Right ventricle myocardium superior (tissue), 1 donor: ENCODE measurements at places on chromosomes 13 and 19.
A peak's percentile ranks its signal among the peaks of the same experiment; 100 is the strongest.

DNA sequence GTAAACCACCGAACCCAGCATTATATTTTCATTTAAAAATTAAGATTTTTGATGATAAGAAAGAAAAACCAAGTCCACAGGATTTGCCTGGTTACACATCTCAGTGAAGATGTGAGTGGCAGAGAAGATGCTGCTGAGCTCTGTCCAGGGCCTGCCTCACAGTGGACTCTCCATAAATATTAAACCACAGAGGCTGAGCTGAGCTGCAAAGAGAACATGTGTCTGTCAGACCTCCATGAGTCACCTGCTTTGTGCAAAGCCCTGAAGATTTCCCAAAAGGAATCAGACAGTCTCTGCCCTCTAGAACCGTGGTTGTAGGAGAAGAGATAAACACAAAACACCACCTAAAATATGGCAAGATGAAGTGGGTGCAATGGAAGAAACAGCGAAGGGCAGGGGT, 127.2 kb upstream of the TSC22D1 start:
- DNase-seq: no peak

GRCh38 chr19:39246951-39247669, 1.5 kb downstream of the IFNL4 start:
- DNase-seq: peak; percentile 45

DNA sequence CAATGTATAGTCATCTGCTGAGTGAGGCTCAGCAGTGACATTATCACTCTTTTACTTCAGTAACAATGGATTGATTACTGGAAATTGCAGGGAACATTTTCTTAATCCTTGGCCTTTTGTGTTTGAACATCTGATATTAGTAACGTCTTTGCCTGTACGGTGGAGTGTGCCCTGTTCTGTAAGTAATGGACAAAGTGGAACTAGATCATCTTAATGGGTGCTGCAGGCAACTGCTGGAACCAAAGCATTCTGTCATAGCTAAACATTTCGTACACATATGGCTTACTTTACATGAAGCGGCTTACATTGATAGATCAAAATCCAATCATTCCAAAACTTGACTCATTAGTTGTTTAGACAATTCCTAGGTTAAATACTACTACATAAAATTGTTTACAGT, 114.1 kb downstream of the MYO16 start:
- DNase-seq: no peak

GRCh38 chr19:7228935-7229541, 65.2 kb downstream of the INSR start:
- DNase-seq: no peak

- no peak for DNase-seq
Observed at GRCh38 chr19:35063940-35064818, 22.7 kb downstream of the HPN start.

DNA sequence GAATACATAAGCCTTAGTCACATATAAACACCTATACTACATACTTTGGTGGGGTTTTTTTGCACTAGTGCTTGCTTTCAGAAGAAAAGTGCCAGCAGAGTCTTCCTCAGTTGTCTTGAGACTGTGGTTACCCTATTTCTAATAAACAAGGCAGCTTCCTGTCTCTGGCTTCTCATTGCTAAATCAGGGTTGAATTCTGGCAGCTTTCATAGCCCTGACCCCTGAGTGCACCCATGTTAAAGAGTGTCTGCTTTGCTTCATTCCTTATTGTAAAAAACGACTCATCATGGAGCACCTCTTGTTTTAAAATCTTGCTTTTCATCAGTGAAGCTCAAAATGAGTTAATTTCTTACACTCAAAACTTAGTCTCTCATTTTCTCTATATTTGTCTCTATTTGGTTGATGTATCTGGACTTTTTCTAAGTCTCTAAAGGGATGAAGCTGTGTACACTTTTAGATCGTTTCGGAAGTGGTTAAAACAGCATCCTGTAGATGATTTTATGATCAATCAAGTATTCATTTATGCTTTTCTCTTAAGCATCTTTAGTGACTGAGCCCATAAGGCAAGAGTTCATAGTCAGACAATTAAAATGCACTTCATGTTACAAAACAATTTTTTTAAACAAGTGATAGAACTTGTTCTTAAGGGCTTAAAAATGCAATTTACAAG, 72.1 kb downstream of the KLF12 start:
- DNase-seq: no peak
